ENCODE measurements at places on chromosomes 5 and 9. TPM values are rescaled to one million over a fixed set of nuclear protein-coding genes. Genes with fewer than 3 reads are reported as not detected.

DNA sequence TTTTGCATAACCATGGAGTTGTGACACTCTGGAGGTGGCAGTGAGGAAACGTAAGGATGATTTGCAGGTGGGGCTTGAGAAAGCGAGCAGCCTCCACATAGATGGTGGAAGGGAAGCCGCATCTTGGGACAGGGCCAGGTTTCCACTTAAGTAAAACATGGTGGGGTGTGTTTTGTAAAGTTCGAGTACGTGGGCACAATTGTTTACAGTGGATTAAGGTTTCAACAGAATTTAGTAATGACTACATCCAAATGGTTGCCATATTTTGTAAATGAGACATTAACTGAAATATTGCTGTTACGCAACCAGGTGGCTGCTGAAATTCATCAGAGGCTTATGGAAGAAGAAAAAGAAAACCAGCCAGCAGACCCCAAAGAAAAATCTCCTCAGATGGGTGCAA, 85.4 kb upstream of the IL7R start:
- H3K27me3 ChIP-seq = no peaks in the 10 kb centered on the region
- no peak overlapping the region for H3K4me3 ChIP-seq
- H3K27ac ChIP-seq = no peak overlapping the region

The AGXT2 gene
- not detected for total RNA-seq

DNA sequence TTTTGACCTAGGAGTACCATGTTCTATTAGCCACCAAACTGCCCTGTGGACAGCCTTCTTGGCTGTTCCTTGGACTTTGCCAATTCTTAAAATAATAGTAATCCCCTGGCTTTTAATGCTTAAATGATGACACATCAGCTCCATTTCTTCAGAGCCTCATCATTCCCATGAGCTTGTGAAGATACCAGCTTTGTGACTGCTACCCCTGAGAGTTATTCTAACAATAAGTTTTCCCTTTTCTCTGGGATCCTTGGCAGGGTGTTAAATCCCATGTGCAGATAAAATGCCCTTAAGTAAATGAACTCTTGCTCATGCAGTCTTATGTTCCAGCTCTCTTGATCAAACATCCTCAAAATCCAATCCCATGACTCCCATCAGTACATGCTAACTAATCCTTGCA, 415.3 kb downstream of the CETN3 start:
- DNase-seq = no peak
- no peaks in the 10 kb centered on the region for H3K36me3 ChIP-seq
- H3K4me3 ChIP-seq = no peak overlapping the region

DNA sequence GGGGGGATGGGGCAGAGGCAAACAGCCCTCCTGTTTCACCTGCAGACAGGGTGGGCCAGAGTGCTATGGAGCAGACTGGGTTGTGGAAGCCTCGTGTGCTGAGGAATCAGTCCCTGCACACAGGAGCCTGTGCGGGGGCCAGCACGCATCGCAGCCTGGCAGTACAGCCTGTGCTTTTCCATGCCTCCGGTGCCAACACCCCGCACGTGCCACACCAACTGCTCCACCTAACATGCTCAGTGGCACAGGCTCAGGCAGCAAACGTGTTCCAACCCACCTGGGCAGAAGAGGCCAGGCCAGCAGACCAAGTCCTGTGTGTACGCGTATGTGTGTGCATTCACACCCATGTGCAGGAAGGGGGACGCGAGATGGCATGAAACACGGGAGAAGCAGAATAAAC, 37.4 kb upstream of the FBXW11 start:
- no peaks in the 10 kb centered on the region for H3K27me3 ChIP-seq
- DNase-seq = no peak
- peaks cover 23% of the 10 kb centered on the region for H3K4me1 ChIP-seq

GRCh38 chr5:76269932-76270610, 133.0 kb upstream of the IQGAP2 start:
- H3K4me1 ChIP-seq = peaks cover 41% of the 10 kb centered on the region
- peak overlapping the region; percentile 95 for H3K27ac ChIP-seq
- peaks cover 5% of the 10 kb centered on the region for H3K27me3 ChIP-seq

The PLK2 gene
- total RNA-seq = 2.2 TPM
